ENCODE measurements at places on chromosomes 16 and 17. TPM values are rescaled to one million over a fixed set of nuclear protein-coding genes. Genes with fewer than 3 reads are reported as not detected.
A peak's percentile ranks its signal among the peaks of the same experiment; 100 is the strongest.

- DNase-seq: no peak
These were observed 12.8 kb downstream of the RAB11FIP4 start for GRCh38 chr17:31404028-31404949.

DNA sequence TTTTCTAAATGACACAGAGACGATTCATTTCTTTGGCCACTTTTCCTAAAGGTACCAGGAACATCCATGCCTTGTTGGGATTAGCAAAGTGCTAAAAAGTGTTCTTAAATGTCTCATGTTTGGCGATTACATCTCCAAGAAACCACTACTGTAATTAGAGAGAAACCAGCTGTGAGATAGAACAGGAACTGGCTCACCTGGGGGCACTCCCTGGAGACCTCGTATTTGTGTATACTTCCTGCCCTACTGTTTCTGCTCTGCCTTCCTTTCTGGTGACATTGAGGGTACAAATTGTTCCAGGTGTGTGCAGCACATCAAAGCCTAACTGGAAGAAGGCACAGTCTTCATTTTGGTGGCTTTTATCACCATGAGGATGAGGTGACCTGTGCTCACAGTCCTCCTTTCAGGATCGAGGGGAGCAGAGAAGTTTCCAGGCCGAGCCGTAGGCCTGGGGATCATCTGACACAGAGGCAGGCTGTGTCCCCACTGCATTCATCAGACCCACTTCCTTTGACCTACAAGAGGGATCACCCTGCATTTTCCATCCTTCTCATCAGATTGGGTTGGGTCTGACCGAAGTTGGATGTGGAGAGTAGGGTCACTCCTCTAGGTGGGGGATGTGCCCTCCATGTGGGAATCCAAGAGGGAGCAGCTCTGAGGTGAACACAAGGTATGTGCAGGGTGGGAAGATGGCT lies 23.7 kb downstream of the CCL4 start:
- DNase-seq: no peak

DNA sequence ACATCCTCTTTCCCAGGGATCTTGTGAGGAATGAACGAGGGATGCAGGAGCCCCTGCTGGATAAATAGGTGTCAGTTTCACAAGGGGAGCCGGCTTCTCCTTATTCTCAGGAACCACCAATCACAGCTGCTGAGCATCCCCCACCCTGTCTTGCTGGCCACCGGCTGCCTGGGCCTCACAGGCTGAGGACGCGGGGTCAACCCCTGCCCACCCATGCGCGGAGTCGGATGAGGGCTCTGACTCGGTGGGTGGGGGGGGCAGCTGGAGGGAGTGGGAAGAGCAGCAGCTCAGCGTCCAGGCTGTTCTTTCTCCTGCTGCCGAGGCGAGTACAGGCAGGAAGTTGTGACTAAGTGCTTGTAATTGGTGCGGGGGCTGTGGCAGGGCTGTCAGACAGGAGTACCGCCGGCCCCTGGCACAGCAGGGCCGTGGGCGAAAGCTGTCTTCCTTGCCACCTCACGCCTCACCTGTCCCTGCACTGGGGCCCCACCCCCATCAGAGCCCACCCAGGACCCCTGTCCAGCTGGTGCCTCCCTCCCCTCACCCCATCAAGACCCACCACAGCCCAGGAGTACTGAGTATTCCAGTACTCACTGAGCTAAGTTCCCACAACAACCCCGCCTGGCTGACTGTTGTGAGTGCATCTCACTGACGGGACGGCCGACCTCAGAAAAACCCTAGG lies 11.0 kb upstream of the DPEP1 start:
- peak; percentile 84 for DNase-seq

- DNase-seq: no peak
These were observed 5.1 kb downstream of the NUDT16L1 start for GRCh38 chr16:4698321-4699045.

- no peak for DNase-seq
These were observed 3.6 kb upstream of the USP7 start for GRCh38 chr16:8967132-8967821.

Gene TAC4
- not detected for total RNA-seq
